NCI-H748 treated with DMSO at 0.1 percent for 48 hours (cell line): ENCODE measurements at places on chromosomes 3 and 15.

GRCh38 chr3:190556351-190556750, 42.5 kb downstream of the IL1RAP start:
- no peak for DNase-seq

- DNase-seq = no peak
Observed at GRCh38 chr3:148643389-148643840, 54.3 kb upstream of the AGTR1 start.

- DNase-seq = no peak
Observed at GRCh38 chr3:851098-851790, 241.6 kb upstream of the CNTN6 start.

DNA sequence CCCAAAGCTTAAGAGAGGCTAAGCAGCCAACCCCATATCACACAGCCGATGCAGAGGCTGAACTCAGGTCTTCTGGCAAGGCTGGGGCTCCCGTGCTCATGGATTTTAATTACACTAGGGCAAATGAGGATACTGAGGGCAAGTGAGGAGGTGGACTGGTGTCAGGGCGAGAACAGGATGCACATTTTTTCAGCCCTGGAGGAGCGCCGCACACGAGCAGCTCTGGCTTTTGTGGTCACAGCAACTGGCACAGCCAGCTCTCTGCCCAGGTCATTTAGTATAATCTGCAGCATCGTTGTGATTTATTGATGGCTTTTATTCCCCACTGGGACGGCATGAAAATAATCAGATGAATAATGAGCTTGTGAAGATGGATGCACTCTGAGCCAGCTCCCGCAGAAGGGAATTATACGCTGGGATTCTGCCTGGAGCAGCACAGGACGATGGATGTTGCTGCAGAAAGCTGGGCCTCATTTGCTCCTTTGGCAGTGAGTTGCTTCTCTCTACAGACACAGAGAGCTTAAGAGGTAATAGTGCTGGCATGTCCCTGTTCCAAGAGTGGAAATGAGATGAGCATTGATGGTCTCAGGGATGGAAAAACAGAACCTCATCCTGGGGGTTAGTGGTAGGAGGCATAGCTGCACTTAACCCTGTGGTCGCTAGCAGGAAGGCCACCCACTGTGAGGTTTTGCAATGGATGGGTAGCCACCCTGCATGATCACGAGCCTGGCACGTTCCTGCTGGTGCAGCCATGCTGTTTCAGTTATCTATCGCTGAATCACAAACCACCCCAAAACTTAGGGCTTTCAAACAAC, 135.4 kb downstream of the UACA start:
- no peak for DNase-seq

DNA sequence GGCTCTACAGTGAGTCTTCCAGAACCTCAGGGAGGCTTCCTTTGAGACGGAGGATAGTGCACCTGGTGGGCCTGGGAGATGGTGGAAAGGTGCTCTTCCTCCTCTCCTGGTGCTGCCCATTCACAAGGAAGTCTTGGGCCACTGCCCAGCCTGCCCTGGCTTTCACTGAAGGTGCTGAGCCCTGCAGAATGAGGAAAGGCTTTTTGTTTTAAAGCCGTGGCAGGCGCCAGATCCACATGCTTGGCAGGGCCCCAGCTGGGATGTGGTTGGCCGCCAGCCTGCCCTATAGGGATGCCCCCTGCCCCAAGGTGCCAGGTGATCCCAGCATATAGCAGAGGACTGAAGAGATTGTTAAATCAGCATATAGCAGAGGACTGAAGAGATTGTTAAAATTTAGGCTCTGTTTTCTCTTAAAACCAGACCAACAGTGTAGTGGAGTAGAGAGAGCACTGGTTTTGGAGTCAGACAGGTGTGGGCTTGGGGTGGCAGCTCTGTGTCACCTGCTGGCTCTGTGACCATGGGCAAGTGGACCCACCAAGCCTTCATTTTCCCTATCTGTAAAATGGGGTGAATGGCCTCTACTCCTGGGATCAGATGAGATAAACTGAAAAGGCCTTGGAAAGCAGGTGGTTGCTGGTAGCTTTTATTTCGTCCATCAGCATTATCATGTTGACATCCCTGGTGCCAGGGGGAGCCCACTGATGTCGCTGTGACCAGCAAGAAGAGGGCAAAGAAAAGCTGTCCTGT, 53.3 kb downstream of the SLC6A6 start:
- no peak for DNase-seq

DNA sequence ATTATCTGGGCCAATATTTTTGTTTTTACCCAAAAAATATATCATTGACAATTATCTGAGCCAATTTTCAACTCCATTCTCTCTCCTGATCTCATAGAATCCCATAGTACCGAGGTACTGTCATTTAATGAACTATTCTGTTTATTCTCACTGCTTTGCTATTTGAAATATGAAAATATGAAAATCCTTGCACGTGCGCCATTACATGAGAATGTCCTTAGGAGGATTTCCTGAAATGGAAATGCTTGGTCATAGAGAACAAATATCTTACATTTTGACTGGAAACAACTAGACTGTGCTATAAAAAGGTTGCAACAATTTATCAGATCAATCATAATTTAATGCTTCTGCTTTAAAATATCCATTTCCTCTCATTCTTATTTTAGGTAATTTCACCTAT, 18.3 kb downstream of the FRMD4B start:
- no peak for DNase-seq

DNA sequence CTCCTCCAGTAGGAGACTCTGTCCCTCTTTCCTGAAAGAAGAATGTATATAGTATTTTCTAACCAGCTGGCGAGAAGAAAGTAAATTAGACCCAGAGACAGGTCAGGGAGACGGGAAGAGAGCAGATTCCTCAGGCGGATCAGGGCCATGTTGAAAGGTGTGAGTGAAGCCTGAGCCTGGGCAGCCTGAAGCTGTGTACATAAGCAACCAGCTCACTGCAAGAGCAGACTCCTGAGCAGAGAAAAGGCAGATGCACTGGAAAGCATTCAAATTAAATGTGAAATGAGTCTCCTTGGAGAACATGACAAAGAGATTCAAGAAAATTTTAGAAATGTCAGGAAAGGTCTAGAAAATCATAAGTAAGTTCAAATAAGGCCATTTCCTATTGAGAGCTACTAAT, 165.8 kb downstream of the GOLIM4 start:
- no peak for DNase-seq

DNA sequence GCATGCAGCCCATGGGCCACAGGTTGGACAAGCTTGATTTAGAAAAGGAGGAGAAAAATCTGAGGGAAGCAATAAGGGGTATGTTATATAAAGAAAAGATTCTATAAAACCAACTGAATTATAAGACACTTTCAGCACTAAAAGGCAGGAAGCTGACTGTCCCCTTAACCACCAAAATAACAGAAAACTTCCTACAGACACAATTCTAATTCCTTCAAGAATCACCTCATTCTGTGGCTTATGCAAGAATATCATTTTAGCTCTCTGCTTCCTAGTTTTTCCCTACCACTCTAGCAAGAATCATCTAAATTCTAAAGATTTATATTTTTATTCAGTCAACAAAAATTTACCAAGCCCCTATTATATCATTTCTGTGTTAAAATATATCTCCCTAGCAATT, 6.3 kb downstream of the STAG1 start:
- DNase-seq = no peak

- DNase-seq = no peak
Observed at GRCh38 chr3:146396792-146397191, 72.6 kb downstream of the PLSCR2 start.
